ENCODE measurements at places on chromosomes 7 and 10.

DNA sequence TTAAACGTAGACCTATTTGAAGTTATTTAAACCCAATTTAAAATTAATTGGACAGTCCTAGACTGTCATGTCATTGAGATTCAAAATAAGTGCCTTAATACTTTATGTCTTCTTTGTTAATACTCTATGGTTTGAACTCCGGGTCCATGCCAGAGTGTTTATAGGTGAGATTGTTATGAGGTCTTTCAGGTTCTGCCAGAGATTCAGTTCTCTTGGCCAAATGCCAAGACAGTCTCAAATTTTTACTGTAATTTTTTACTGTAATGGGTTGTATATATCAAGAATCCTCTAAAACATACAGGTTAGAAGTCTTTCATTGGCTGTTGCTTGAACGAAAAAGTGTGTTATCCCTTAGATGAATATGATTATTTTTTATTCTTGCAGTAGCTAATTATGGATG lies 3.9 kb downstream of the ADD3 start:
- H3K4me1 ChIP-seq: peaks cover 54% of the 10 kb centered on the region
- H3K36me3 ChIP-seq: no peaks in the 10 kb centered on the region
- DNase-seq: no peak

- no peak overlapping the region for H3K4me3 ChIP-seq
- H3K36me3 ChIP-seq: no peaks in the 10 kb centered on the region
- H3K4me1 ChIP-seq: no peaks in the 10 kb centered on the region
- H3K27ac ChIP-seq: no peak overlapping the region
- DNase-seq: no peak
Observed at GRCh38 chr7:143126146-143126545, 5.7 kb upstream of the PIP start.

GRCh38 chr10:77967611-77968022 lies 41.1 kb upstream of the DLG5 start:
- H3K4me1 ChIP-seq: peaks cover 10% of the 10 kb centered on the region
- H3K36me3 ChIP-seq: no peaks in the 10 kb centered on the region
- H3K27me3 ChIP-seq: no peaks in the 10 kb centered on the region
- no peak overlapping the region for H3K27ac ChIP-seq
- DNase-seq: no peak
- H3K4me3 ChIP-seq: no peak overlapping the region

GRCh38 chr7:44268671-44269070 lies 56.7 kb downstream of the CAMK2B start:
- no peak overlapping the region for H3K27ac ChIP-seq
- no peaks in the 10 kb centered on the region for H3K36me3 ChIP-seq
- no peak for DNase-seq
- no peaks in the 10 kb centered on the region for H3K27me3 ChIP-seq
- H3K4me3 ChIP-seq: no peak overlapping the region

DNA sequence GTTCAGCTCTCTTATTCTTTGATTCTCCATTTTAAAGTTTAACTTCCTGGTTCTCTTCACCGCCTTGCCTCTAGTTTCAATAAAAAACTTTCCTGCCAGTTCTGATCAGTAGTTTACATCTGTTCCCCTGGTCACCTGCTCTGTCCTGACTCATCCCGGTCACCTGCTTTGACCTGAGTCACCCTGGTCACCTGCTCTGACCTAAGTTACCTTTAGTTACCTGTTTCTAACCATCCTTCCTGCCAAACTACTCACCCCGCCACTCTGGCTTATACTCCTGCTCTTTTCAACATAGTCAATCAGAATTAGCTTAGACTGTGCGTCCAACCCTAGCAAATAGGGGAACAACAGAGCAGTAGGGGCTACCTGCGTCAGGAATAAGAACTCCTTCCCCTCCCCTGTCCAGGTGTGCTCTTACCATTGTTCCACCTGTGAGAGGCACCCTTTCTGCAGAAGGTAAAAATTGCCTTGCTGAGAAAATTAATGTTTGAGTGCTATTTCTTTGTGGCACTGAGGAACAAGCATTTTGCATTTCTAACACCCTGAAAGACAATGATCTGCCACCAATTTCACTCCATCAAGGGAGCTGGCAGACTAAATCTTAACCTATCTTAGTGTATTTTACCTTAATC lies 263.6 kb downstream of the DOCK4 start:
- H3K36me3 ChIP-seq: no peaks in the 10 kb centered on the region
- no peak for DNase-seq
- H3K4me1 ChIP-seq: no peaks in the 10 kb centered on the region
- no peak overlapping the region for H3K4me3 ChIP-seq

- peak overlapping the region; percentile 81 for H3K27ac ChIP-seq
- no peak for DNase-seq
- H3K36me3 ChIP-seq: no peaks in the 10 kb centered on the region
- no peaks in the 10 kb centered on the region for H3K27me3 ChIP-seq
- peak overlapping the region; percentile 88 for H3K4me3 ChIP-seq
Observed at GRCh38 chr10:31321396-31321941, 2.5 kb downstream of the ZEB1 start.

DNA sequence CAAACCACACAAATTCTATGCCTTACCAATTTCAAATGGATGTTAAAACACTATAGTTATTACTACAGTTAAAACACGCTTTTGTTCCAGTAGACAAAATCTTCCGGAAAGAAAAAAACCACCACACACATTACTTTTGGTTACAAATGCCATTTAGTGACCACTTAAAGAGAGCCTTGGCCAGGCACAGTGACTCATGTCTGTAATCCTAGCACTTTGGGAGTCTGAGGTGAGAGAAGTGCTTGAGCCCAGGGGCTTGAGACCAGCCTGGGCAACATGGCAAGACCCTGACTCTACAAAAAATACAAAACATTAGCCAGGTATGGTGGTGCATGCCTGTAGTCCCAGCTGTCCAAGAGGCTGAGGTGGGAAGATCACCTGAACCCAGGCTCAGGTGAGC lies 7.2 kb downstream of the TNPO3 start:
- H3K27me3 ChIP-seq: no peaks in the 10 kb centered on the region
- no peak overlapping the region for H3K27ac ChIP-seq
- H3K4me3 ChIP-seq: no peak overlapping the region

DNA sequence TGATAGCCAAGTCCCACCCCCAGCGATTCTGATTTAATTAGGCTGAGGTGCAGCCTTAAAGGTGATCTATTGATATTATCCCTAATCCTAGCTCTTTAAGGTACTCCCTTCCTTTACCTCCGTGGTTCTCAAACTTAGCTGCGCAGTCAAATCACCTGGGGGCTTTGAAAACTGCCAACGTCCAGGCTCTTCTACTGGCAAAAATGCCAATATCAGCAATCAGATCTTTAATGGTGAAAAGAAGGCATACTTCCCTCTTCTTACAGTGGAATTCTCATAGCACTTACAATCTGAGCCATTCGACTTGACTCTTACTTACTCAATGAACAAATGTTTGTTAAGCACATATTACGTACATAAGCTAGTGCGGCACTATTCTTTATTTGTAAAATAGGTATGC lies 704 bp upstream of the SLC35B4 start:
- H3K36me3 ChIP-seq: no peaks in the 10 kb centered on the region
- no peaks in the 10 kb centered on the region for H3K4me1 ChIP-seq
- H3K27ac ChIP-seq: peak overlapping the region; percentile 76
- no peaks in the 10 kb centered on the region for H3K27me3 ChIP-seq
- no peak overlapping the region for H3K4me3 ChIP-seq

GRCh38 chr10:94546049-94546900 lies 687 bp downstream of the HELLS start:
- peak; percentile 5 for DNase-seq
- H3K4me1 ChIP-seq: no peaks in the 10 kb centered on the region
- H3K27ac ChIP-seq: no peak overlapping the region
- H3K4me3 ChIP-seq: peak overlapping the region; percentile 61
- no peaks in the 10 kb centered on the region for H3K36me3 ChIP-seq

- no peak overlapping the region for H3K27ac ChIP-seq
- H3K27me3 ChIP-seq: no peaks in the 10 kb centered on the region
- no peaks in the 10 kb centered on the region for H3K36me3 ChIP-seq
- DNase-seq: no peak
- H3K4me1 ChIP-seq: no peaks in the 10 kb centered on the region
- H3K4me3 ChIP-seq: no peak overlapping the region
Observed at GRCh38 chr7:151207315-151207714, 3.0 kb downstream of the H2BK1 start.

- H3K4me3 ChIP-seq: no peak overlapping the region
- no peak overlapping the region for H3K27ac ChIP-seq
- no peaks in the 10 kb centered on the region for H3K36me3 ChIP-seq
Observed at GRCh38 chr10:76357726-76358415, 926.4 kb downstream of the LRMDA start.

GRCh38 chr10:95646160-95646559 lies 10.4 kb downstream of the ALDH18A1 start:
- H3K27me3 ChIP-seq: no peaks in the 10 kb centered on the region
- H3K27ac ChIP-seq: no peak overlapping the region
- H3K4me3 ChIP-seq: no peak overlapping the region
- H3K4me1 ChIP-seq: no peaks in the 10 kb centered on the region

- no peaks in the 10 kb centered on the region for H3K27me3 ChIP-seq
- H3K27ac ChIP-seq: peak overlapping the region; percentile 17
- H3K4me1 ChIP-seq: peaks cover 33% of the 10 kb centered on the region
- peaks cover 8% of the 10 kb centered on the region for H3K36me3 ChIP-seq
- DNase-seq: peak; percentile 17
Observed at GRCh38 chr10:73554721-73555120, 36.4 kb downstream of the USP54 start.

GRCh38 chr10:9900751-9901150 lies 1116.9 kb upstream of the CELF2 start:
- no peak overlapping the region for H3K4me3 ChIP-seq
- DNase-seq: no peak
- no peaks in the 10 kb centered on the region for H3K27me3 ChIP-seq
- no peak overlapping the region for H3K27ac ChIP-seq
- no peaks in the 10 kb centered on the region for H3K4me1 ChIP-seq

GRCh38 chr7:130740606-130741005 lies 6.6 kb upstream of the KLF14 start:
- no peak overlapping the region for H3K27ac ChIP-seq
- no peak for DNase-seq
- H3K4me3 ChIP-seq: no peak overlapping the region

DNA sequence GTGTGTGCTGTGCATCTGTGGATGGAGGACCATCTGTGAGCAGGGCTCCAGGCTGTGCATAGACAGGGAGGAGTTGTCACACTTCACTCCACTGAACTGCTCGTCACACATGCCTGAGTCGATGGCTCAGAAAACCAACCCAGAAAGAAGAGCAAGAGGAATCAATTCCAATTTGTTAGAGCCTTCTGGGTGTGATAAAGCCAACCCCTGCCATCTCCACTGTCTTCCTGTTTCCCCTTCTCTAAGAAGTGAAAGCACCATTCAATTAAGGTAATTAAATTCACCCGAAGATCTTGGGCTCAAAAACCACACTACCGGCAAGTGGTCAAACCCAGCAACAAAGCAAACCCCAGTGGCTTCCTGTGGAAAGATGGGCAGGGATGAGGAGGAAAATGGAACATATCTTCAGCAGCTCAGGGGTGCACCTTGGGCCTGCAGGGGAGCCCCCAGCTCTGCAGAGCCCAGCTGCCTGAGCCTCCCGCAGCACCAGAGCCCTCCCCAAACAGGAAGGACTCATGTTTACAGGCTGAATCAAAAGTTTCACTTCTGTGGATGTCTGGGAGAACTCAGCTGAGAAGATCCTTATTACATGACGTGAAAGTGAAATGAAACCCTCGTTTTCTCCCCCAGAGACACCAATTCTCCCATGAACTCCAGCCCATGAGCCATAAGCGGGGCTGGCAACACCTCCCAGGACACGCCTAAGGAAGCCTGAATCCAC lies 10.9 kb downstream of the C10orf71 start:
- H3K36me3 ChIP-seq: no peaks in the 10 kb centered on the region
- no peaks in the 10 kb centered on the region for H3K27me3 ChIP-seq
- H3K4me1 ChIP-seq: no peaks in the 10 kb centered on the region
- no peak overlapping the region for H3K4me3 ChIP-seq
- no peak overlapping the region for H3K27ac ChIP-seq

- H3K4me3 ChIP-seq: no peak overlapping the region
- no peak overlapping the region for H3K27ac ChIP-seq
- H3K27me3 ChIP-seq: no peaks in the 10 kb centered on the region
- no peaks in the 10 kb centered on the region for H3K36me3 ChIP-seq
- DNase-seq: no peak
Observed at GRCh38 chr7:4270941-4271715, 411.0 kb upstream of the FOXK1 start.

DNA sequence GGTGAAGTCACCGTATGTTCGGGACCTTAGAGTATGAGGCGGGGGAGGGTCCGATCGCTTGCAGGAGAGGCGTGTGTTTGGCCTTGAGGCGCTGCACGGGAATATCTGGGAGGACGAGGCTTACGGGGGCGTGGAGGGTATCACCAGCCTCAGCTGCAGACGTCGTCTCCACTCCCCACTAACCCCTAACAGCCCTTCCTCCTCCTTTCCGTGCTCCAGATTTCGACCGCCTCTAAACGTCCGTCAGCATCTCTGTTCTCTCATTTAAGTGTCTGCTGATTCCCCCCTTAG lies 23.5 kb upstream of the ZNF12 start:
- H3K4me1 ChIP-seq: peaks cover 10% of the 10 kb centered on the region
- peak overlapping the region; percentile 66 for H3K27ac ChIP-seq
- H3K4me3 ChIP-seq: peak overlapping the region; percentile 95
- H3K27me3 ChIP-seq: no peaks in the 10 kb centered on the region
- no peak for DNase-seq

GRCh38 chr10:23413629-23414089 lies 25.2 kb upstream of the OTUD1 start:
- no peak overlapping the region for H3K4me3 ChIP-seq
- H3K27me3 ChIP-seq: no peaks in the 10 kb centered on the region
- no peaks in the 10 kb centered on the region for H3K36me3 ChIP-seq
- no peak for DNase-seq

- DNase-seq: no peak
- no peaks in the 10 kb centered on the region for H3K4me1 ChIP-seq
- no peak overlapping the region for H3K27ac ChIP-seq
- H3K36me3 ChIP-seq: no peaks in the 10 kb centered on the region
- H3K27me3 ChIP-seq: no peaks in the 10 kb centered on the region
Observed at GRCh38 chr10:118968060-118968459, 61.5 kb upstream of the NANOS1 start.

DNA sequence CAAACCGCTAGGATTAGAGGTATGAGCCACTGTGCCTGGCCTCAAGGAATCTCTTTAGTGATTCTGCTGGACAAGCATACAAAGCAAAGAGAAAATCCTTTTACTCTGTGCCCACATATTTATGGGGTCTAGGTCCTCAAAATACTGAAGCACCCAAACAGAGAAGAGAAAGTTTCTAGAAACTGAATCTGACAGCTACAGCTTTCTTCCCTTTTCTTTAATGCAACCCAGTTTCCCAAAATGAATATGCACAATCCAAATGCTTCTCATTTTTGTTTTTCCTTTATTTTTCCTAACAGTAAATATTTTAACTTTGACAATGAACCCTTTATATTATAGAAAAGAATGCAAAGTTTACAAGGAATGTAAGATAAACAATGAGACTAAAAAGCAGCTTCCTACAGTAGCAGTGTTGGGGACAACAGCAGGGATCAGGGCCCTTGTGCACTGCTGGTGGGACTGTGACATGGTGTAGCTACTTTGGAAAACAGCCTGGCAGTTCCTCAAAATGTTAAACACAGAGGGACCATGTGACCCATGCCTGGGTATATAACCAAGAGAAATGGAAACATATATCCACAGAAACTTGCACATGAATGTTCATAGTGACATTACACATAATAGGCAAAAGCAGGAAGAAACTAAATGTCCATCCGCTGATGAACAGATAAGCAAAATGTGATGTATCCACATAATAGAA lies 325.2 kb downstream of the PRPF18 start:
- no peak overlapping the region for H3K27ac ChIP-seq
- no peaks in the 10 kb centered on the region for H3K36me3 ChIP-seq
- H3K4me3 ChIP-seq: no peak overlapping the region
- no peaks in the 10 kb centered on the region for H3K27me3 ChIP-seq
- no peak for DNase-seq

GRCh38 chr10:93028883-93029282 lies 31.7 kb upstream of the CYP26C1 start:
- H3K27ac ChIP-seq: no peak overlapping the region
- DNase-seq: no peak
- H3K4me1 ChIP-seq: peaks cover 7% of the 10 kb centered on the region
- H3K36me3 ChIP-seq: no peaks in the 10 kb centered on the region
